Activated CD8-positive, alpha-beta memory T cell treated with anti-CD3 and anti-CD28 coated beads for 4 hours (primary cell): ENCODE measurements at places on chromosomes 5 and 9.

DNA sequence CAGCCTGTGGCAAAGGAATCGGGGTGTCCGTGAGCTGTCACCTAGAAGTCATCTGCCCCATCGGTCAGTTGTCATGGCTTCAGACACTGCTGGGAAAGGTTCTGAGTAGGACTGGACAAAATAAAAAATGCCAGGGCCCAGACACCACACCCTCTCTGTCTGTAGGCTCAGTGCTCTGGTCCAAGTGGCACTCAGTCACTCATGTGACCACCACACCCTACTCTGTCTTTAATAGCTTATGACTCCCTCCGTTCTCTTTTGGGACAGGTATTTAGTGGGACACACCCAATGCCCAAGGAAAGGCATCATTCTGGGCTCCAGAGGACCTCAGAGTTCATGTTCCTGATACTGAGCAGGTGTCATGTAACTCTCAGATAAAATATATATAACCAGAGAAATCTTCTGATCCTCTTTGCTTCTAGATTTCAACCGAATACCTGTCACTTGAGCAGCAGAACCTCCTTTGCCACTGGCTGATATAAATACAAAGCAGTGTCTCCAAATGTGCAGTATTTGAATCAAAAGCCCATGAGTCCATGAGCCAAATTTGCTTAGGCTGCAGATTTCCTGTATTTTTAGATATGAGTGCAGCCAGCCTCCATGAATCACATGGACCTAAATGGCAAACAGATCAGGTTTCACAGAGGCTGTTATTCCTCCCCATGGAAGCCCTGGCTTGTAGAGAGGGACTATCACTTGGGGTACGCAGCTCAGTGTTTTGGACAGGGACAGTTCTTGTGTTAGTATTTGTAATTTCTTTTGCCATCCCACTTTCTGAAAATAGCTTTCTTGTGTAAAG is 272.0 kb downstream of the ARHGAP26 start:
- no peak for DNase-seq

DNA sequence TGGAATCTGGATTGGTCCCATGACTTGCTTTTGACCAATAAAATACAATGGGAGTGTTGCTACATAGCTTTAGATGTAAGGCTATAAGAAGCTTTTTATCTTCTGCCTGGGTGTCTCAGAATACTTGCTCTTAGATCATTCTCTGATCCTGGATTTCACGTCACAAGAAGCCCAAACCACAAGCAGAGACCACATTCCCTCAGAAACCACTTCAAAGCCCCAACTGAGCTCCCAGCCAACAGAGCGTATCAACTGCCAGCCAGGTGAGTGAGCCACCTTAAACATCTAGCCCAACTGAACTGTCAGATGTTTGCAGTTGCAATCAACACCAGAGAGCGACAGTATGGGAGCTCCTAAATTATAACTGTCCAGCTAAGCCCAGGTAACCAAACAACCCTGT is 687.1 kb downstream of the TLE1 start:
- no peak for DNase-seq

GRCh38 chr5:65704621-65705239 is 17.2 kb downstream of the SGTB start:
- no peak for DNase-seq

DNA sequence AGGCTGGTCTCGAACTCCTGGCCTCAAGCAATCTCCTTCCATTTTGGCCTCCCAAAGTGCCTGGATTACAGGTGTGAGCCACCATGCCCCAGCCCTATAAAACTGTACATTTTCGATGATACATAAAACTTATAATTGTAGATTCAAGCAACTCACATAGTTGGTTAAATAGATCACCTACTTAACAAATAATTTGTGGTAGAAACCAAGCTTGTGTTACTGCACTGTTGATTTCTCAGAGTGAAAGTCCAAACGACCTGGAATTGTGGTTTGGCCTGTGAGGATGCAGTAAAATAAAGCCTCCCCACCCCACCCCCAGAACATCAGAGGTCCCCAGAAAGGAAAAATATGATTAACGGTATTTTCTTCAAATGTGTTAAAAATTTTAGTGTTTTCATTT is 92.7 kb downstream of the TRIO start:
- no peak for DNase-seq

- no peak for DNase-seq
Observed at GRCh38 chr5:38434966-38435705, 121.3 kb downstream of the LIFR start.

DNA sequence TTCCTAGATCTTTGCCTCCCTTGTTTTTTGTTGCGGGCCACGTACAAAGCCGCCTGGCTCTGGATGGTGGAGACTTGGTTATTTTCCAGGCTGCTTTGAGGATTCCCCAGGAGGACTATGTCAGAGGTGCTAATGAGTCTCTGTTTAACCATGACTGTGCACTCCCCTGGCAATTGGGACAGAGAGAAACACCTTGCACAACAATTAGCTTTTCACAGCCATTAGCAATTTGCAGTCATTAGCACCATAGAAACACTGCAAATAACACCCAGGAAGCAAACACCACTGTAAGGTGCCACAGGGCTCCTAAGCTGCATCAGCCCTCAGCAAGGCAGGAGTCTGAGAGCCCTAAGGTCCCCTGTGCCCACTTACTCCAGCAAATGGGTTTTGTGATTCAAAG is 201.0 kb upstream of the VLDLR start:
- no peak for DNase-seq

DNA sequence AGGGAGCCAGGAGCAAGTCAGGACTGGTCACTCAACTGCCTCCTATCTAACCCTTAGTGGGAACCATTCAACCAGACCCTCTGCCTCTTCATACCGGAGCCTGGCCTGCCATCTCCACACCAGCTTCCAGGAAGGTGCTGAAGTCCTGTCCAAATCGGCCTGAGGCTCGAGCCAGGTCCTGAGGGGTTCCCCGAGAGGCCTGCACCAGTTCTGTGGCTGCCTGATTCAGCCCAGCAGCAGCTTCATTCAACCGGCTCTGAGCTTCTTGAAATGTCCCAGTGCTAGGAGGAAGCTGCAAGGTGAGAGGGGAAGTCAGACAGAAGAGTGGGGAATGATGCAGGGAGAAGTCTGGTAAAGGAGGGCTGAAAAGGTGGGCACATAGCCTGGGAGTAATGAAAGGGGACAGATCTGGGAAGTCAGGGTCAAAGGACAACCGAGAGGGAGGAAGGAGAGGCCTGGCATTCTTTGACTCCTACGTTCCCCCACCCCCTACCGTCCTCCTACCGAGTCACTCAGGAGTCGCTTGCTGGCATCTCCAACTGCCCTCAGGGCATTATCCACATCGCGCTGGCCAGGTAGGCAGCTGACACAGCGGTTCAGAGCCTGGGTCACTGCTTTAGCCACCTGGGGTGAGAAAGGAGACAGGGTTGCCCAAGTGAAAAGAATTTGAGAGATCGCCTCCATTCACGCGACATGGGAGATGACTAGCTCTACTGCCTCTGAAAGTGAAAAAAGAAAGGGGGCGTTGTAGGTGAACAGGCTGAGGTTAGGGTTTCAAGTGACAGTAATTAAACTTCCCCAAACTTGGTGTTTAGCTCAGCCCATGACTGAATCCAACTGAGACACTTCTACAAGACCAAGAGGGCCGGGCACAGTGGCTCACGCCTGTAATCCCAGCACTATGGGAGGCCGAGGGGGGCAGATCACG is 20.2 kb downstream of the TLN1 start:
- DNase-seq, result no peak

DNA sequence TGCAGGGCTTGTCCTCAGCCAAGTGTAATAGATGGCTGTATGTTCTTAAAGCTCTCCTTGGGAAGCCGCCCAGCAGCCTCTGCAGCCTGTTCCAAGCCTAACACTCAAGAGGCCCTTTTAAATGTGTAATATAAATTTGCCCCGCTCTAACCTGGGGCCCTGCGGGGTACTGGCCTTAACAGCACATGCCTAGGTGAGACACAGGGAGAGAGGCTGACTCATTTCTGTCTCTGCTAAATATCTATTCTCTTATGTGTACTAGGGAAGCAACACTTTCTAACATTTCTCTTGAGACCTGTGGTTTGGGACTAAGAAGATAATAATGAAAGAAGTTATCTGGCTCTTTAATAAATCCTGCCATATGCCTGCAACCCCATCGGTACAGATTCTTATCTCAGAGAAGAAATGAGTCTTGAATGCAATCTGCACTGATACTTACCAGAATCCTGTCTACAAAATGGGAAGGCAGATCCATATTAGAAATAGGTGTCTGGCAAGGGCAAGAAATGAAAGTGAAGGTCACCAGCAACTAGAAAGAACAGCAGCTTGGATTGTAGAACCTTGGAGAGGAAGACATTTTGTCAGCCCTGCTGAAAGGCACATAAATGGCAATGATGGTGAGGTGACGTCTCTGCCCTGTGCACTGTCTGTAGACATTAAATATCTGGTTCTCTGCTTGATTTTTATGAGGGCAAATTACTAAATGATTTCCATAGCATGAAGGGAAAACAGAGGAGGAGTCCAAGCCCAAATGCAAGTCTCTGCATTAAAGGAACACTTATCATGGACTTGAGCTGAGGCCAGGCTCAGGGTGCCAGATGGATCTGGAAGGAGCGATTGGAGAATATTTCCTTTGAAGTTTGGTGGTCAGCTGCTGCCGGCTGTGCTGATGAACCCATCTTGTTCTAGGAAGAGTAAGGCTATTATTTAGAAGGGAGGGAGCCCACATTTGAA is 14.5 kb upstream of the TGFBI start:
- DNase-seq, result no peak

GRCh38 chr9:134509281-134509680 is 132.3 kb upstream of the COL5A1 start:
- DNase-seq, result no peak

DNA sequence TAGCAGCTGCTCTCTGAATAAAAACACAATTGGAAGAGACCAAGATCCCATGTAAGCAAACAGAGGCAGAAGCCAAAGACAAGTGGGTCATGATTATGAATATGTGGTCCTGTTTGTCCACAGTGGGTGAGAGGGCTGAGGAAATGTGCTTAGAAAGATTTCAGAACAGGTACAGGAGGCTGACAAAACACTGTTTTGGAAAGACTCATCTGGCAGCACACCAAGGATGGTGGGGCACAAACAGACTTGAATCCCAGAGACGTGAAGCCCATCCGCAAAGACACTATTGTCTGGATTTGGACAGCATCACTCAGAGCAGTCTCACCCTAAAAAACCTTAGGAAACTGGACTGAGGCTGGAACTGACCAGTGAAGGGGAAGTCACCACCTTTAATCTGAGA is 85.0 kb downstream of the ADRB2 start:
- no peak for DNase-seq

DNA sequence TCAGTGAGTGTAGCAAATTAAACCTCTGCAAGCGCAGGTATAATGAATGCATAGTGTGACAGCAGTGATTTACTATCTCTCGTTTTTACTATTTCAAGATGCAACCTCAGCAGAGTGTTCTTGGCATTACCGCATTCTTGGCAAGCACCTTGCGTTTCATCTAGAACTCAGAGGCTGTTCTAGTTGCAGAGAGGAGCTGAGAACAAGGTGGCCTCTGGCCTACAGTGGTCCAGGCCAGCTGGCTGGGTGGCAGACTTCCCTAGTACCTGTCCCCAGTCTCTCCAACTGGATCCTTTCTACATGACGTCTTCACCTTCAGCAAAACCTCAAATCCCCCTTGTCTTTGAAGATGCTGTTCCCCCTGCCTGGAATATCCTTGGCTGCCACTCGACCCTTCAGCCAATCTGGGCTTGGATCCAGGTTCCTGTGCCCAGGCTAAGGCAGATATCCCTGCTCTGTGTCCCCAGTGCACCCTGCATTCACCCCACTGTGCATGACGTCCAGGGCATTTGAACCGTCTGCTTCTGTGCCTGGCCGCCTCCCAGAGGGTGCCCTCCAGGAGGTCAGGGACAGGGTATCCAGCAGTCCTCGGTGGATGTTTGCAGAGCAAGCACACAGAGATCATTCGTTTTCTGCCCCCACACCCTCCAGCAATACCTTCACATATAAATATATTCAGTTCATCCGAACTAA is 120.4 kb upstream of the CPEB4 start:
- DNase-seq, result no peak

DNA sequence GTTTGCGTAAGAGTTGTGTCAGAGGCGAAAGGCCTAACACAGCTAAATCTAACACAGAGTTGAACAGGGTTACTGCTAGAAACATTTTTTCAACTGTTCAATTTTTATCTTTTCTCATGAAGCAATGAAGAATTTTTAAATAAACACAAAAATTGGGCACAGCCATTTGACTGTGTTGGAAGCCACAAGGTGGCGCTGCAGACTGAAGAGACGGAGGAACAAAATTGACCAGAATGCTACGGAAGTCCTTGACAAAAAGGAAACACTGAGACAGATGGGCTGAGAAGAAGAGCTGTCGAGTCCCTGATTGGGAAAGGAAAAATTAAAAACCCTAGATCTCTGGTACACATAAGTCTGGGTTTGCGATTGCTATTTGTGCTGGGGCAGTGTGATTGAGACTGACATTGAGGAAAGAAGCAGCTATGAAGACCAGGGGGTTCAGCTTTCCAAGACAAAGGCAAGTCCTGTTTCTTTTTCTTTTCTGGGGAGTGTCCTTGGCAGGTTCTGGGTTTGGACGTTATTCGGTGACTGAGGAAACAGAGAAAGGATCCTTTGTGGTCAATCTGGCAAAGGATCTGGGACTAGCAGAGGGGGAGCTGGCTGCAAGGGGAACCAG is at the start of gene PCDHB9:
Gene PCDHB9, plus strand, starts transcription at position 265 of the 616 bp plus-strand sequence. Its CDS starts 158 bp downstream, at position 423.
- DNase-seq, result no peak

DNA sequence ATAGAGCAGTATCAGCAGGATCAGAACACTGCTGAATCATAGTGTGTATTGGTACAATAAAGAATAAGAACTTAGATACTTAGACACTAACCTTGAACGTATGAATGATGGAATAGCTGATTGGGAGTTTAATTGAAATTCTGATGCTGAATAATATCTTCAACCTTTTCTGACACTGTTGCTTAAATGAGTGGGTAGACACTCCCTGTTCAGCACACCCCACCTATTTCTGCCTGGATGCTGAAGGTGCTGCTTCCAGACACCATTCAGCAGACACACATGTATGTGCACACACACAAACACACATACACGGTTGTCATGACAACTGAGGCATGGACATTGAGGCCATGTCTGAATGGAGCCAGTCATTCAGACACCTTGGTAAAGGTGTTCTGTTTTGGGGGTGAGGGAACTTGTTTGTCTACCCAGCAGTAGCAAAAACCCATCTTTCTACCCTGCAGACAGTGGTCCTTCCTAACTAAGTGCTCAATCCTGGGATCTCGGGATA is 54.3 kb downstream of the TMEM215 start:
- no peak for DNase-seq

DNA sequence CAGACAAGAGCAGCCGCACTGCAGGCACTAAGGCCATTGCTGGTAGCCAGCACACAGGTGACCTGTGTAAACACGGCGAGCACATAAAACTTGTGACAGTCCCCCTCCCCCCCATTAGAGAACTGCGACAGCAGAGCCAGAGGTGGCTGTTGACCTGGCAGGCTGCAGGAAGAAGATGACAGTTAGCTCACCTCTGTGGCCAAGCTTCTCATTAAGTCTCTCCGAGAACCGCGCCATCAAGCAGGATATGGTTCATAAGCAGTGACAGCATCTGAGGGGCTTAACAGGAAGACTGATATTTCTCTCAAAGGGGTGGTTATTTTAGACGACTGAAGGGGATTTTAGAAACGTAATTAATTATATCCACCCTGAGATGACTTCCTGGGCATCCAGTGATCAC is 5.2 kb downstream of the SURF4 start:
- DNase-seq, result no peak
